ENCODE measurements at places on chromosomes 2 and 18.

DNA sequence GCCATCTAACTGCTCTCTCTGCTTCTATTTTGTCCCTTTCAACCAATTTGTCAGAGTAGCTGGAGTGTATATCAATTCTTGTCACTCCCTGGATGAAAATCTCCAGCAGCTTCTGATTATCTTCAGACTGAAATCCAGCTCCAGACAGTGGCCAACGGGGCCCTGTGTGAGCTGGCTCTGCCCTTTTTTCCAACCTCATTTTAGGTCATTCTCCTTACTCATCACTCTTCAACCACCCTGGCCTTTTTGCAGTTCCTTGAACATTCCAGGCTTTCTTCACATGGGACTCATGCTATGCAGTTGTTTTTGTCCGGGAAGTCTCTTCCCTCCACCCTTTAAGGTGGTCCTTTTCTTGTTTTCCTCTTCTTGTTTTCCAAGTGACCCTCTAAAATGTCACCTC lies 15.4 kb upstream of the FAP start:
- DNase-seq = no peak

DNA sequence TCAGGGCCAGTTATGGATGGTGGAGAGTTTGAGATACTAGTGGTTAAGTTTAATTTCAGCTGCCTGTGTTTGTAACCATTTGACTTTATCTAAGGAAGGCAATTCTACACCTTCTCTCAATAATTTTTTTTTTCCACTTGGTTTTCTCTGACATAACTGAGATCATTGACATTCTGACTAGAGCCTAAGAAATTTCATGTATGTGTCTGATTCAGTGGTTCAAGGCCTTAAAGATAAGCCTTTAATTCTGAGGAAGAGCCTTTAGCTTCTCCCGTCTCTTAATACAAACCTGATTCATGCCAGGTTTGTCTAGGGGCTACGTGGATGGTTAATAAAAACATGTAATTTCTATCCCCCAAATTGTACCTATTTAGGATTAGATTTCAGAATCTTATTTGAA lies 971.4 kb downstream of the DPP10 start:
- no peak for DNase-seq

DNA sequence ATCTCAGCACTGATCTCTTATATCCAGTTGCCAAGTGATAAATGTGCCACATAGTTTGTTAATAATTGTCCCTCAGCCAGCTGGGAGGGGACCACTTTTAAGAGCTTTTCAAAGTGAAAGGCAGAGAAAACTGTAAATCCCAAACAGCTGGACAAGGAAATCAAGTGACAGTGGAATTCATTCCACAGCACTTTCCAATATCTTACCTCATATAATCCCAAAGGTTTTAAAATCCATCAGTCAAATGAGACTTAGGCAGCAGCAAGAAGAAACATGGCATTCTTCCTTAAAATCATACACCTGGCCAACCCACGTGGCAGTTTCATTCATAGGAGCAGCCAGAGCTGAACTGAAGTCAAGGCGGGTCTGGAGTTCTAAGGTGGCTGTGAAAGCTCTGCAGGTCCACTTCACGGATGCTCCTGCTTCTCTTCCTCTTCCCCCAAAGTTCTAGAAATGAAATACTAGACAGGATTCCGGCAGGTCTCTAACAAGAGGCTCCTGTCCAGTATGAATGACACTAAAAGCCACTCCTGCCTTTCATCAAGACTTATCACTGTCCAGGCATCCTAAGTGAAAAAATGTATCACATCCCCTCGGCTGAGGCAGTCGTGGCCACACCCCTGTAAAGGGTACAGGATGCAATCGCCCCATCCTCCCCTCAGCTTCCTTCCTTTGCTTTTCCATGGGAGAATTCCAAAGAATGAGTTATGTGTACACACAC lies 190.4 kb upstream of the STK17B start:
- DNase-seq = no peak

DNA sequence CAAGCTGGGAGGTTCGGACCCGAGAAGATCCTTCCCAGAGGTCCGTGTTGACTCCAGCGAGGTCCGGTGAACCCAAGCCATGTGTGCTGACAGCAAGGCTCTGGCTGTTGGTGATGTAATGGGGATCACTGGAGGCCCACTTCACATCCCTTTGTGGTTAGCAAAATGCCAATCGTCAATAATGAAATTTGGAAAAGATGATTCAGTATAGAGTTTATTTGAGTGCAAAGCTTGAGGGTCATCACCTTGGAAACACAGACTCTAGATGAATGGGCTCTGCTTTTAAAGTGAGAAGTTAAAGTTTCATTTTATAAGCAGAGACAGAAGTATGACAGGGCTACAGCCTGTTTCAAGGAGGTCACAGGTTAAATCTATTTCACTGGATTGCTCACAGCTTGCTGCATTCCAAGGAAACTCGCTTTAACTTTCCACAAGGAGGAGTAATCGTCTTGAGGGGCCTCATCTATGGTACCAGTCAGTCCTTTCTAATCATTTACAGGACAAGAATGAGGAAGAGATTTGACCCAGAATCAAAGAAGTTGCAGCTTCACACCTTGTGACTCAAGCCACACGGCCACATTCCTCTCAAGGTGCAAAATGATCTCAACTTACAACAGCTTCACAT lies 140.5 kb downstream of the TPO start:
- peak; percentile 20 for DNase-seq

DNA sequence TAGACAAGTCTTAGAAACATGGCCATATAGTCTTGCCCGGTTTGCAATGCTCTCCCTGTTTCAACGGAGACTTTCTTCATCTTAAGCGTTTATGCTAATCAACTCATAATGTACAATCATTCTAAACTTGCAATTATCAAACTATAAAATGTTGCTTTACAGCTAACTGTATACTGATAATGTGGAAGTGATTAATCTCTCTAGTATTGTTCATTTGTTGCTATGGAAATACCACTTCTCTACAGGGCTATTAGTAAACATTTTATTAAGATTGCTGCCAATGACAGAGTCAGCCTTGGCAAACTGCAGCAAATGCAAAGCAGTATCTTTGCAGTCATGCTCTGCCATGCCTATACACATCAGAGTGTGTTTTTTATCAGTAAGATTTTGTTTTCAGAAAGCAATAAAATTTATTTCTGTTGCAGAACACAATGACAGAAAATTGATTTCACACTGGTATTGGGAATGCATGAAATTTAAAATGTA lies 1201.8 kb upstream of the CDH2 start:
- no peak for DNase-seq

DNA sequence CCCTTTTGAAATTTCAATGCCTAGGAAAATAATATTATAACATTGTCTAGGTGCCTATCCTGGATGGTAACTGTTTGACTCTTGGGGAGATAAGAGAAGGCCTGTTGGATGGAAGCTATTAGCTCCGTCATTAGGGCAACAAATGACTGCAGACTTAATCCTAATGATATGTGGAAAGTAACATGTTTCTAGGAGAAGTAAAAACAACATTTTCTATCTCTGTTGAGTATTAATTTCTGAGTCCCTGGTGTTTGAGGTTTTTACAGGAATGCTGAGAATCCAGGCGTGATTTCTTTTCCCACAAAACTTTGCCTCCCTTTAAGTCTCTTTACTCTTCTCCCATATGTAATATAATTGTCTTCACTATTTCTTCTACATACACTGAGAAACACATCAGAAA lies 159.1 kb downstream of the GALNT1 start:
- DNase-seq = no peak

- no peak for DNase-seq
Observed at GRCh38 chr2:133571249-133571648, 3.0 kb upstream of the NCKAP5 start.

GRCh38 chr2:25491003-25491696 lies 149.4 kb upstream of the DNMT3A start:
- DNase-seq = no peak

DNA sequence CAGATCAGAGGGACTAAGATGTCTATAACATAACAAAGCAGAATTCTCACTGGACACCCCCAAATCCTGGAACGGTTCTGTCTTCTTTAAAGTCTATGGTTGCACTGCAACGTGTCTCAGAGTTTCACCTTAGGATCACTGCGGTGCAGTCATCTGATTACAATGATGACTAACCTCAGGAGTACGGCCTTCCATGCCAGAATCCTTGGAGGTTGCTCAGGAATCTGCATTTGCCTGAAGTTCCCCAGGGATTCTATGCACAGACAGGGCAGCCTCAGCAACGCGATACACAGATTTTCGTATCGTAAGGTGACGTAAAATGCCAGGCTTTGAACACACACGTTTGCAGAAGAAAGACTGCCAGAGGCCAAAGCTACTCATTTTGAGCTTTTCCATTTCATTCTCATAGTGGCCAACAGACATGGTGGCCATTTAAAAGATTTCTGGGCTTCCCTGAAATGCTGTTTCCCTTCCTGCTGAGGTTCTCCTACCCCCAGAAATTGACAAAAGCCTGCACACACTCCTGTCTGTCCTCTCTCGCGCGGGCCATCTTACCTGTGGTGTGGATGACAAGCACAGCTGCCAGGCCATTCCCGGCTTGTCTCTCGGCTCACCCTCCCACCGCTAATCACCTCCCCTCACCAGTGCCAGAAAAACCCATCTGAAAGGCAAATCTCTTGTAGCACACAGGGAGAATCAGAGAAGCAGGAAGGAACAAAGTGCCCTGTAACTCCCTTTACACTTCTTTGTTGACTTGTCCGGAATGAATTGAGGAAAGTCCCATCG lies 148.8 kb downstream of the ACKR3 start:
- DNase-seq = no peak

- no peak for DNase-seq
Observed at GRCh38 chr2:174659069-174659900, 61.7 kb upstream of the WIPF1 start.

GRCh38 chr2:128233790-128234395 lies 84.8 kb downstream of the HS6ST1 start:
- DNase-seq = no peak

- DNase-seq = no peak
Observed at GRCh38 chr2:107062599-107063220, 176.7 kb upstream of the ST6GAL2 start.

All from posterior cingulate gyrus (tissue), 11 donors.